ENCODE measurements at places on chromosomes 12 and 14. TPM values are rescaled to one million over a fixed set of nuclear protein-coding genes. Genes with fewer than 3 reads are reported as not detected.

Gene PROX2
- not detected for polyA plus RNA-seq

Gene TSPAN11
- not detected for polyA plus RNA-seq

Gene LRIG3
- polyA plus RNA-seq: not detected

Gene DEPDC4
- 0.86 TPM for polyA plus RNA-seq

Gene CAPZA3
- not detected for polyA plus RNA-seq

Gene ATL1
- polyA plus RNA-seq: 4.1 TPM

Gene ANO4
- not detected for polyA plus RNA-seq

Gene PAX9
- not detected for polyA plus RNA-seq

Gene PMEL
- polyA plus RNA-seq: 1.1 TPM

All from IgD-negative memory B cell (primary cell).